ENCODE measurements at places on chromosomes 7 and 10.

DNA sequence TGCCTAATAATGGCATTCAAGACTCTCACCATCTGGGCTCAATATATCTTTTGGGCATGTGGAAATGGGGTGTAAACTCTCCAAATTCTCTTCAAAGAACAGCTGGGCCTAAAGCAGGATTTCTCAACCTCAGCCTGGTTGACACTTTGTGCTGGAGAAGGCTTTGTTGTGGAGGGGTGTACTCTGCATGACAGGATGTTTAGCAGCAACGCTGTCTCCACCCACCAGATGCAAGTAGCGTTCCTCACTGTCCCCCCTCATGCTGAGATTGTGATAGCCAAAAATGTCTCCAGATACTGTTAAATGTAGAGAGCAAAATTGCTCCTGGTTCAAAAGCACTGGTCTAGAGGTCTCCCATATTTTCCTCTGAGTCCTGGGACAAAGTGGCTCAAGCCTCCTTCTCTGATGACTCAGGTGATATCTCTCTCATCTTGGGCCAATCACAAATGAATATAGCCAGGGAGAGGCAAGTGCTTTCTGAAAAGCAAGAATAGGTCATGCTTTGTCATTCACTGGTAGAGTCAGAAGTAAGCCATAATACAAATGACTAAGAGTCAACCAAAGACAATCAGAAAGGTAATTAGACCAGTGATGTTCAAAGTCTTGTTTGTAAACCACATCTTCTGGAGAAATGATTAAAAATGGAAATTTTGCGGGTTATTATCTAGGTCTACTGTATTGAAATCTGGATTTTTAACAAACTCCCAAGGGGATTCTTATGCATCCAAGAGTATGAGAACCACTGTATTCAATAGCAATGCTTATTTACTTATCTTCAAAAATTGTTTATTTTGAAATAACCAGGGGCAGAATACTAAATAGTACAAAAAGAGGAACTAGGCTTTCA is 330.8 kb downstream of the PTEN start:
- no peak for DNase-seq

- no peak for DNase-seq
These were observed 513.8 kb downstream of the MAGI2 start for GRCh38 chr7:78939669-78940068.

- no peak for DNase-seq
These were observed 42.6 kb downstream of the ZNF503 start for GRCh38 chr10:75358835-75359421.

GRCh38 chr10:63133821-63134557 is 861 bp downstream of the NRBF2 start:
- DNase-seq = no peak

Measured in astrocyte of the cerebellum (primary cell).